Putamen (tissue), 1 donor: ENCODE measurements at places on chromosomes 12 and 14.
A peak's percentile ranks its signal among the peaks of the same experiment; 100 is the strongest.

DNA sequence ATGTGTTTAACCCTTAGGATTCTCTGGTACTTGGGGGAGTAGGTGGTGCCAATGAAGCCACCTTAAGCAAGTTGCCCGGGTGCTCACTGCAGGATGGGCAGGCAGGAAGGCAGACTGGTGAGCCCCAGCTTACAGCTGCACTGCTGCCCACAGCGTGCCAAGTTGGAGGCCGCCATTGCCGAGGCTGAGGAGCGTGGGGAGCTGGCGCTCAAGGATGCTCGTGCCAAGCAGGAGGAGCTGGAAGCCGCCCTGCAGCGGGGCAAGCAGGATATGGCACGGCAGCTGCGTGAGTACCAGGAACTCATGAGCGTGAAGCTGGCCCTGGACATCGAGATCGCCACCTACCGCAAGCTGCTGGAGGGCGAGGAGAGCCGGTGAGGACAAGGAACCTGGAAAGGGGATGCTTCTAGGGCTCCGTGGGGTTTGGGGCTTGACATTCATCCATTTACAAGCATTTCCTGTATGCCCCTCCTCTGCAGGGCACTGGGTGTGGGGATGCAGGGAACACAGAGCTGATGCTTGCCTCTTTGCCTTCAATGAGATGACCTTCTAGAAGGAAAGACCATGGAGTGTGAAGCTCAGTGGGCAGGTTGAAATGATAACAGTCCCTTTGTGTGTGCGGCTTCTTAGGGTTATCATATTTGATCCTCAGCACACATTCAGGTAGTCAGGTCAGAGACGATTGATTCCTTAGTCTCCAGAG, 12.4 kb downstream of the KRT7 start:
- DNase-seq: no peak

DNA sequence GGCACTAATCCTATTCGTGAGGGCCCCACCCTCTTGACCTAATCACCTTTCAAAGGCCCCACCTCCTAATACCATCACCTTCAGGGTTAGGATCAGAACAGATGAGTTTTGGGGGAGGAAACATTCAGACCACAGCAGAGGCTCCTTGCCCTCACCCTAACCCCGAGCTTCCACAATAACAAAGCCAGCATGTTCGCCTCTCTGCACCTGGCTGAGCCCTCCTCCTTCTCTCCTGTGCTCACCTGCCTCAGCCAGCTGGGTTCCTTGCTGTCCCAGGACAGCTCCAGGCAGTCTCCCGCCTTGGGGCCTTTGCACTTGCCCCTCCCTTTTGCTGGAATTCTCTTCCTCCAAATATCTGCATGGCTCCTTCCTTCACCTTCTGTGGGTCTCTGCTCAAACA, 9.7 kb upstream of the RAN start:
- DNase-seq: no peak

DNA sequence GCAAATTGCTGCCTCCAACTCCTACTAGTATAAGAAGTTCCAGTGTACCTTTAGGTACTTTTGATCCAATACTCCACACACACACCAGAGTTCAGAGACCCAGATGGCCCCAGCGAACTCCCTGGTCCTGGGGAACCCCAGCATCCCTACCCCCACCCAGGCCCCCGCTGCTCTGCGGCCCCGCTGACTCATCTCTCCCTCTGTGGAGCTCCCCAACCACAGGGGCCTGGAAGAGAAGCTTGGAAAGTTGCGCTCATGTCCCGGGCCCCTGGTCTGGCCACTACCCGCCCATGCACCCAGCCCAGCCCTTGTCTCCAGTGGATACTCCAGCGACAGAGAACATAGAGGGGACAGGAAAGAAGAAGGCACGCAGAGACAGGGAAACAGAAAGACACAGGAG, 4.2 kb upstream of the SP7 start:
- DNase-seq: no peak

DNA sequence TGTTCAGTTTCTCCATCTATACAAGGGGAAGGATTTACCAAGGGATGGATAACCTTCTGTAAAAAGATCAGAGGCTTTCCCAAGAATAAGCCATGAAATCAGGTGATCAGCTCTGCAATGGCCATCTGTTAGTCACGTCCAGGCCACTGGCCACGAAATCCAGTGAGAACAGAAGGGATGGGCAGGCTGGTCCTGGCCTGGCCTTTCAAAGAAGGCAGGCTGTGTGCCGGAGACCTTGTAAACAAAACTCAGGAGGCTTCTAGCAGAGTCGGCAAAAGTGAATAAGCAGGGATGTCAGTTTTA, 68.5 kb downstream of the RNF34 start:
- no peak for DNase-seq

DNA sequence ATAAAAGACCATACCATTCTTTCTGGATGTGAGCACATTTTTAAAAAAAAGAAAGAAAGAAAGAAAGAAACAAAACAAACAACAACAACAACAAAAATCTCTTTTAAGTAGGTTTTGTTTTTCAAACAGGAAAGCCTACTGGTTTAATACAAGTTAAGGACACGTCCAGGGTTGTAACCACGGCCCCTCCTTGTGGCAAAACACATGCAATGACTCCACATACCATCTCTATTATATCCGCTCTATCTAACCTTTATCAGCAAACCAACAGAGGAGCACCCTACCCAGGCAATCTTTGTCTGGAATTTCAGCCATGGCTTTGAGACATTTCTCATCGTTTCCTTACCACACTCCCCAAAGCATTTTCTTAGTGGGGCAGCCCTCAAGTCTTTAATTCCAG, 360.5 kb upstream of the TMPO start:
- DNase-seq: no peak

- no peak for DNase-seq
These were observed 5.0 kb downstream of the ZFHX2 start for GRCh38 chr14:23546450-23547035.

- no peak for DNase-seq
These were observed 34.4 kb upstream of the MGAT4C start for GRCh38 chr12:86290615-86291014.

DNA sequence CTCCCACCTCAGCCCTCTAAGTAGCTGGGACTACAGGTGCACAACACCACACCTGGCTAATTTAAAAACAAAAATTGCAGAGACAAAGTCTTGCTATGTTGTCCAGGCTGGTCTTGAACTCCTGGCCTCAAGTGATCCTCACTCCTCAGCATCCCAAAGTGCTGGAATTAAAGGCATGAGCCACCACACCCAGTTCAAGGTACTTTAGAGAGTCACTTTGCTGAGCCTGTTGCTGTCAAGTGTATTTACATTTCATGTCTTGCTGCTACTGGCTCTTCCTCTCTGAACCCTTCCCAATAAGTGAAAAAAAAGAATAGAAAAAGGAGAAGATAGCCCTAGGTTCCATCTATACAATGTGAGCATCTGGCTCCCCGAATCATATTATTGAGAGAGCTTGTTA, 38.4 kb downstream of the SLCO1A2 start:
- DNase-seq: no peak

DNA sequence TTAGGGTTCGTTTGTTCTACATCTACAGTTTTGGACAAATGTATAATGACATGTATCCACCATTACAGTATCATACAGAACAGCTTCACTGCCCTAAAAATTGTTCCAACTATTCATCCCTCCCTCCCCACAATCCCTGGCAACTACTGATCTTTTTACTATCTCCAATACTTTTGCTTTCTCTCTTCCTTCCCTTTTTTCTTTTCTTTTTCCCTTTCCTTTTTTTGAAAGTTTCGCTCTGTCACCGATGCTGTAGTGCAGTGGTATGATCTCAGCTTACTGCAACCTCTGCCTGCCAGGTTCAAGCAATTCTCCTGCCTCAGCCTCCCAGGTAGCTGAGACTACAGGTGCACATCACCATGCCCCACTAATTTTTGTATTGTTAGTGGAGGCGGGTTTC, 2.6 kb upstream of the ACOT4 start:
- DNase-seq: no peak

DNA sequence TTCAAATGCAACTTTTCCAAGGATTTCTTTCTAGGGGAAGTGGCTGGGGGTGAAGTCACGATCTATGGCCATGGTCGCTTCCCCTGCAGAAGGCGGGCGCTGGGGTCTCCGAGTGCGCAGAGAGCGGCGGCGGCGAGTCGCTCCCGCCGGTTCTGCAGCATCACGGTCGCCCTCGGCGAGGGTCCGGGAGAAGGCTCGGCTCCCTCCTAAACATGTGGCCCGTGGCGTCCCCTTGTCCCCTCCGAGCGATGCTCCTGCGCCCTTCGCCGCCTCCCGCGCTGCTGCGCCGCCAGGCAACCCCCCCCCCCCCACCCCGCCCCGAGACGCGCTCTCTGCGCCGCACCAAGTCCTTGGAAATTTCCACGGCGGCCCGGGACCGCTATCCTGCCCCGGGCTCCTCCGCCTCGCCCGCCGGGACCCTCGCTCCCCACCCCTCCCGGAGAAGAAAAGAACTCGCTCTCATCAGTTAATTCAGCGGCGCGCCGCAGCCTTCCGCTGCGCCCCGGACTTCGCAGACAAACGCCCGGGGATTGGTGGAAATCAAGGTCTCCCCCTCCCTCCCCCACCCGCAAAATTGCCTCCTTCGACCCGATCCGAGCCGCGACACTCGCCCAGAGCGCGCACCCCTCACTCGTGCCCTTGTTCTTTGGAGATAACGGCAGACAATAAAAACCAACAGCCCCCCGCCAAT, at the start of gene ST8SIA1:
ST8SIA1 (minus strand) TSS at position 298 of the 691 bp plus-strand sequence. CDS start 475 bp downstream, outside the sequence.
- peak; percentile 52 for DNase-seq

- DNase-seq: no peak
These were observed 3.6 kb upstream of the ELK3 start for GRCh38 chr12:96190413-96191108.

DNA sequence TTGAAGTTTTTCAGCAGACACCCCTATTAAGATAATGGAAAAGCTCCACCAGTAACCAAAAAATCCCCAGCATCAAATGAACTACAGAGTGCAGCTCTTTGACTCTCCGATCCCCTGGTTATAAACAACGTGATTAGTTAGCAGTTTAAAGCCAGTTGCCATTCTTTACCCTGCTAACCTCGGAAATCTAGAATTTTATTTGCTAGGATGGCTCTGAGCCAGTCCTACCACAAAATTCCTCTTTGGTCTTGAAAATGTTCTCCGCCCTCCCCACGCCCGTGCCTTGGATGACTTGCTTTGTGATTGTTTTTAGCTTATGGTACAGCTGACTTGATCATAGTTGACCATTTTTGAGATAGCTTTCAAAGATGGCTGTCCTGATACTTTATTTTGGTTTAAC, 1.2 kb downstream of the KLHDC2 start:
- no peak for DNase-seq

- no peak for DNase-seq
These were observed 717.6 kb downstream of the FSCB start for GRCh38 chr14:43789458-43789857.

DNA sequence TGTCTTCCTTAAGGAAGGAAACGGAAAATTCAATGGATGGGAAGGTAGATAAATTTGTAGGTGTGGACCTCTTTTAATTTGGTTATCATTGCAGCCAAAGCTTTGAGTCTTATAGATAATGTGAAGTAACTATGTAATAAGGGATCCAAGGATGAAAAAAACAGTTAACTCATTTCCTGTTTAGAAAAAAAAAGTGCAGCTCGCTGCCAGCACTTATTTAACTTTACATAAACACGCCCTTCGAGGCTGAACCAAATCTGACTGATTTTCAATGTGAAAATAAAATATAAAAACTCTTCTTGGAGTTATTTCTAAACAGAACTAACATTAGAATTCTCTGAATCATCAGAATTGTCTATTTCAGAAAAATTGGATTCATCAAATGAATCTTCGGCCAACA, 7.0 kb downstream of the NUBPL start:
- DNase-seq: no peak

GRCh38 chr12:50201987-50202521, 34.9 kb upstream of the CERS5 start:
- DNase-seq: no peak

- no peak for DNase-seq
These were observed 85.9 kb downstream of the TBX3 start for GRCh38 chr12:114598111-114598510.

DNA sequence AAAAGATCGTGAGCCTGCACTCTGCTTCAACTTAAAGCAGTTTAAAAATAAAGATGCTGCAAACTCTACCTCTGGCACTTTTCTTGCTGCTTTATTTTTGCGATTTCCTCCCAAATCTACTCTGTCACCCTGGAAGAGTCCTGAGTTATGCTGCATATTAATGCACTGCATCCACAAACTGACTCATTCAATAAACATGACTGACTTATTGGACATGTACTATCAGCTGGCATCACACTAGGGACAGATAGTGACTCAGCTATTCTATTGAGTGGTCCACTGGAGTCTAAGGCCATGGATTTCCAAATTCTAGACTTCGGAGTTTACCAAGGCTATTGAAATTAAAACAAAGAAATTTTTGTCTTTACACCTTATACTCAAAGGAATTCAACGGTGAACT, 90.7 kb upstream of the PTPRR start:
- DNase-seq: no peak
